ENCODE measurements at places on chromosomes 11 and 22.

GRCh38 chr11:88327061-88327460, 10.5 kb downstream of the CTSC start:
- no peak for DNase-seq

GRCh38 chr11:72111300-72112142, 974 bp downstream of the ANAPC15 start:
- DNase-seq: no peak

DNA sequence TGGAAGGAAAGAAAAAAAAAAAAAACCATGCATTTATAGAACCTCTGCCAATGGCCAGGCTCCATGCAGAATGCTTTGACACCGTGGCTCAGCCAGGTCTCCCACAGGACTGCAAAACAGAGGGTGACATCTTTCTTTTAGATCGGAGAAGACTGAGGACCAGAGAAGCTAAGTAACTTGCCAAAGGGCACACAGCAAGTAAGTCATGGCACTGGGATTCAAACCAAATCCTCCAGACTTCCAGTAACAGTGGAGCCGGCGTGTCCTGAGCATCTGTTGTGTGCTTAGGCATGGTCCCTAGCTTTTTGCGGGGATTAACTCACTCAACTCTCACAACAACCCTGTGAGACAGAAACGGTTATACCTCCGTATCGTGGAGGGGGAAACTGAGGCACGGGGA, 20.7 kb downstream of the MGAT3 start:
- no peak for DNase-seq

- no peak for DNase-seq
Measured at GRCh38 chr11:19770277-19770676, 57.6 kb downstream of the NAV2 start.

DNA sequence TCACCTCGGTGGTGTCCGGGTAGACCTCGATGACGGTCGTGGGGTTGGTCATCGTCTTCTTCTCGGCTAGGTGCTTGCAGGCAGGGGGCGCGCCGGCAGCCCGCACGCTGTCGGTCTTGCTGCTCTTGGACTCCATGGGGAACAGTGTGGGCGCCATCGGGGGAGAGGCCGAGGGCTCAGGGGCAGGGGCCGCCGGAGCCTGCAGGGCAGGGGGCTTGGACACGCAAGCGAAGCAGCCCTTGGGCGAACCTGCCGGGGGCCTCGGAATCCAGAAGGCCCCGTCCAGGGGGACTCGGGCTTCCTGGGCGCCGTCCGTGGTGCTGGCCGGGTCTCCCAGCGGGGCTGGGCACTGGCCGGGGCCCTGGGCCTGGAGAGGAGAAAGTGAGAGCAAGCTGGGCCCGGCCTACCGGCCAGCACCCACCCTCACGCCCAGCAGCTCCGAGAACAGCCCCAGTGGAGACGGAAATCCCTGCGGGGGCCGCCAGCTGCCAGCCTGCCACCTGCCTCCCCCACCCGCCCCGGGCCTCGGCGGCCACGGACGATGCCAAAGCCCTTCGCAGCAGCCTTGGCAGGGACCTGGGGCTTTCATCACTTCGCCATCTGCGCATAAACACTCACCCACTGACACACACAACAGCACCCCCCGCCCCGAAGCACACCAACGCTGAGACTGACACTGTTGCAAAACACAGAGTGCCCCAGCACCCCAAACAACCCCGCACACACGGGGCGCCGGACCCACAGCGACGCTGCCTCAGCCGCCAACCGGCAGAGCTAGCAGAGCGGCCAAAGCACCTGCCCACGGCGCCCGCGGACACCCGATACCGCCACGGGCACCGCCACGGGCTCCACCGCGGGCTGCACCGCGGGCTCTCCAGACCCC, 2.4 kb downstream of the IFITM10 start:
- no peak for DNase-seq

- DNase-seq: no peak
Measured at GRCh38 chr22:43510281-43511070, 98.7 kb downstream of the MPPED1 start.

GRCh38 chr11:64563966-64564365, 27.1 kb upstream of the SLC22A12 start:
- DNase-seq: no peak

DNA sequence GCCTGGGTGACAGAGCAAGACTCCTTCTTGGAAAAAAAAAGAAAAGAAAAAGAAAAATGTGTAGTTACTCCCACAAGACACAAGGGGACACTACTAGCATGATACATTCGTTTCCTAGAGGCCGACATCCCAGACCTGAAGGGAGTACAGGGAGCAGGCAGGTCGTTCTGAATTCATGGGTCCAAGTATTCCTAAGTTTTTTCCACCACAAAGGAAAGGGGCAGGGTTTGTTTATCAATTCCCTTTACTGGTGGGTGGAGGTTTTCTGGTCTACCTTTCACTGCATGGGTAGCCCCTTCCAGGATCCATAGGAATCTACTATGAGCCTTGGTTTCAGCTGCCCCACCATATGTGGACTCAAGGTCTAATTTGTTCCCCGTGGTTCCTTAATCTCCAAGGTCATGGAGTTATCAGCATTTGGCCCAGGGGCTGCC, 11.8 kb downstream of the TIGD3 start:
- DNase-seq: peak; percentile 39

Data from skeletal muscle cell (primary cell).